Fibroblast of villous mesenchyme (primary cell): ENCODE measurements at places on chromosomes 3 and 15.

- DNase-seq, result peak; percentile 53
Measured at GRCh38 chr3:194315965-194316361, 35.2 kb downstream of the CPN2 start.

- peak; percentile 28 for DNase-seq
Measured at GRCh38 chr3:64612916-64613526, 74.8 kb downstream of the ADAMTS9 start.

- no peak for DNase-seq
Measured at GRCh38 chr15:51727141-51727897, 10.1 kb downstream of the LYSMD2 start.

GRCh38 chr15:53247041-53247708, 457.0 kb upstream of the ONECUT1 start:
- no peak for DNase-seq

- no peak for DNase-seq
Measured at GRCh38 chr15:77064063-77064462, 6.8 kb downstream of the TSPAN3 start.

DNA sequence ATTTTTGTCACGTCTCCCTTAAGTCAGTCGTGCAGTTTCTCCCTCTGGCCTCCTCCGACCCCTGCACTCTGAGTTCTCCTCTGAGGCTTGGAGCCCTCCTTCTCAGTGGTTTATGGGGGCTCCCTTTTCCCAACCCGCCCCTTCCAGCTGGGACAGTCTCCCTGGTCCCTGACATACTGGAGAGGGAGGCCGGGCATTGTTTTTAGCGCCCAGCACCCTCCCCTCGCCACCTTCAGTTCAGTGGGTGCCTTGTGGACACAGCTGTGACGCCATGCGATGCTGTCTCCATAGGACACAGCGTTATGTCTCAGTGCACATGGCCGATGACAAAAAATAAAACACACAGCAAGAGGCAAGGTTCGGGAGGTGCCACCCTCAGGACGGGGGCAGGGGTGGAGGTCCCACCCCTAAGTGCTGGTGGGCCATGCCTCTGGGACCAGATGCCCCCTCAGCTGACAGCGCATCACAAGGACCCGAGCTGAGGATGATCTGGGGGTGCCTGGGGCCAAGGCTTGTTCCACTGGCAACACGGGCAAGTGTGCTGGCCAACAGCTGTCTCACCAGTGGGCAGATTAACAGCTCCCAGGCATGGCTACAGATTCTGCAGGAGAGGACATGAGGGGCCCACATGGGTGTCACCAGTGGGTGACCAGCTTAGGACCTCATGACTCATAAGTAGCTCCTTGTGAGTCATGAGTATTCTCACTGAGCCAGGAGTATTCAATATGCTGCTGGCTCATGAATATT, 81.6 kb downstream of the PLXNA1 start:
- DNase-seq, result peak; percentile 36

DNA sequence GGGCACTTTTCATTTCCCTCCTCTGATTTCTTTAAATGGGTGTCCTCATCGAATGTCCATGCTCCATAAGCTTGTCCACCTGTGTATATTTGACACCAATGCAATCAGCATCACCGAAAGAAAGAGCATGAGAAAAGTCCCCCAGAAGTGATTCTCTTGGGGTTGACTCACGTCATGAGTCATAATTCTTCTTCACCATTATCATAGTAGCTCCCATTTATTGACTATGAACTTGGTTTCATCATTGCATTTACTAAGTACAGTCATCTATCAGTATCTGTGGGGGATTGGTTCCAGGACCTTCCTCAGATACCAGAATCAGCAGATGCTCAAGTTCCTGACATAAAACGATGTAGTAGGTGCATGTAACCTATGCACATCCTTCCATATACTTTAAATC, 372.5 kb upstream of the CFAP20DC start:
- DNase-seq, result peak; percentile 8

DNA sequence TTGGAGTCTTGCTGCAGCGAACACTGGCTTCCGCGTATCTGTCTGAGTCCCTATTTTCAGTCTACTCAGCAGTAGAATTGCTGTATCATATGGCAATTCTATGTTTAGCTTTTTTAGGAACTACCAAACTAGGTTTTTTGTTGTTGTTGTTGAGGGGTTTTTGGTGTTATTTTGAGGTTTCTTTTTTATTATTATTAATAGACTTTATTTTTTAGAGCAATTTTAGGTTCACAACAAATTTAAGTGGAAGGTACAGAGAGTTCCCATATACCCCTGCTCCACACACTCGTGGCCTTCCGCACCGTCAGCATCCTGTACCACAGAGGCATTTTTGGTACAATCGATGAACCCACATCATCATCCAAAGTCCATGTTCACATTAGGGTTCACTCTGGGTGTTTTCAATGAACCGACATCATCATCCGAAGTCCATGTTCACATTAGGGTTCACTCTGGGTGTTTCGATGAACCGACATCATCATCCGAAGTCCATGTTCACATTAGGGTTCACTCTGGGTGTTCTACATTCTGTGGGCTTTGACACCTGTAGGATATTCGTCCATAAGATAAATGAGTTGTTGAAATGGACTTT, 67.9 kb downstream of the LMLN start:
- DNase-seq, result no peak

- peak; percentile 80 for DNase-seq
Measured at GRCh38 chr3:154971771-154972326, 108.3 kb upstream of the MME start.

DNA sequence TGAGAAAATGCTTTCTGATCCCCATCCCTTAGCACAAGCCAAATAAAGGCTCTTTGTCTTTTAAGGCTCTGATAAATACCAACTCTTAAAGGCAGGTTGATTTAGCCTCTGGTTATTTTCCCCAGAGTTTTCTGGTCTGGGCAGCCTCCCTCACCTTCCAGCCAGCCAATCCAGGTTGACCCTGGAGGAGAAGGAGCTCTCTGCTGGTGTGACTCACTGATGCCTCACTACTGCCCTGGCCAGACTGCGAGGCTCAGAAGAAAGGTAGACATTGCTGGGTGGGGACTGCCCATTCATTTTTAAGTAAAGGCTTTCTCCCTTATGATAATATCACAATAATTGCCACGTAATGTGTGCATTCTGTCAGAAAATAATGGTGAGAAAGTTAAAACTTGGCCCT, 37.1 kb downstream of the SLCO3A1 start:
- no peak for DNase-seq

GRCh38 chr3:133329626-133330025, 70.2 kb upstream of the BFSP2 start:
- DNase-seq, result no peak

DNA sequence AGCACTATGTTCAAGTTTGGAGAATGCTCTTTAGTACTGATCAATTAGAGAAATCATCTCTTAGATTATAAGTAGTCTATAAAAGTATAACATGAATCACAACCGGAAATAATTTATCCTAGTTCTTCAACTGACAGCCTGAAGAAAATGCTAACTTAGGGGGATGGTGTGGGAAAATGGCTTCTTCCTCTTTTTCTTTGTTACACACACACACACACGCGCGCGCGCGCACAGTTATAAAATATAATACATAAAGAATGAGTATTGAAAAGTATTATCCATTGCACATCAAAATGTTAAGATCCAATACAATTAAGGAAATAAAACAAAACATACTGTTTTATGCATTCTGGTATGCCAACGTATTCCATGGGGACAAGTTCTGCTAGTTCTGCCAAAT, 11.2 kb upstream of the GTF2A2 start:
- no peak for DNase-seq

DNA sequence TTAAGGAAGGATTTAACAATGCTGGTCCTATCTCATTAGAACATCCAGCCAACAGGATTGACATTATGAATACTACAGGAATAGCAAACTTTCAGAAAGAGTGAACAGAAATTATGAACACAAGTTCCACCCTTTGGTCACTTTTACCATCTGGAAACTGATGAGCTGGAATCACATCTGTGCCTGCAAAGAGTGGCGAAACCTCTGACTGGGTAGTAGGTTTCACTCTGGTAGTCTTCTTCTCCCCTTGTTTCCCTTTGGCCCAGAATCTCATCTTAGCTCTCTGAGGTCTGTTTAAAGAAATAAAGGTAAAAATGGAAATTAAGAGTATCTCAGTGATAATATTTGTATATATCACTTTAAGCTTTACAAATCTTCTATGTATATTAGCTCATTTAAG, 73.1 kb downstream of the NR2E3 start:
- no peak for DNase-seq
